ENCODE measurements at places on chromosomes 5 and 9.
A peak's percentile ranks its signal among the peaks of the same experiment; 100 is the strongest.

DNA sequence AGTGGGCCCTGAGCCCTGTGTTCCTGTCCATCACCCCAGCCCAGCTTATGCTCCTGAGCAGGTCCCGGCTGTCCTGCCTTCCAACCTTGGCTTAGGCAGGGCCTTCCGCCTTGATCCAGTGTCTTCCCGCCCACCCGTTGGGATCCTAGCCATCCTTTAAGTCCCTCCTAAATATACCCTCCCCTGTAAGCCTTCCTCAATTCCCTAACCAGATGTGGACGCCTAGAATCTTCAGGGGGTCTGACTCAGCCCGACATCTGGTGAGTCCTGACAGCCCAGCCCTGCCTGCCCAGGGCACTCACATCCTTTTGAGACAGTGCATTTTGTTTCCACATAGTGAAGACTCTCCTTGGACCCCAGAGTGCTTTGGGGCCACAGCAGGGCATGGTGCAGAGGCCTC is 23.7 kb downstream of the SLC6A7 start:
- no peak for DNase-seq

GRCh38 chr5:92402045-92402444 is 1018.9 kb upstream of the ARRDC3 start:
- no peak for DNase-seq

DNA sequence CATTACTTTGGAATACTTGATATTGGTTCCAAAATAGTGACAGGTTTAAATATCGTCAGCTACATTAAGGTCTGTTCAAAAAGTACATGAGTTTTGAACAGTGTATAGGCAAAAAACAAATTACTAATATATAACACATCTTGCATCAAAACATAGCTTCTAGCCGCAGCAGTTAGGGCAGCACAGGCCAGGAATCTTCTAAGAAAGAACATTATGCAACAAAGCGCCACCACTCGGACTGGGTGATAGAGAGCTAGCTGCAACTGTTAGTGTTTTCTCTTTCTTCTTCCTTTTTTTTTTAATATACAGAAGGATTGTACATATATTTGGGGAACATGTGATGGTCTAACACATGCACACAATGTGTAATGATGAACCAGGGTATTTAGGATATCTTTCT is 504.5 kb downstream of the NR2F1-AS1 start:
- no peak for DNase-seq

- DNase-seq = no peak
These were observed 37.7 kb downstream of the LAMC3 start for GRCh38 chr9:131046581-131047202.

DNA sequence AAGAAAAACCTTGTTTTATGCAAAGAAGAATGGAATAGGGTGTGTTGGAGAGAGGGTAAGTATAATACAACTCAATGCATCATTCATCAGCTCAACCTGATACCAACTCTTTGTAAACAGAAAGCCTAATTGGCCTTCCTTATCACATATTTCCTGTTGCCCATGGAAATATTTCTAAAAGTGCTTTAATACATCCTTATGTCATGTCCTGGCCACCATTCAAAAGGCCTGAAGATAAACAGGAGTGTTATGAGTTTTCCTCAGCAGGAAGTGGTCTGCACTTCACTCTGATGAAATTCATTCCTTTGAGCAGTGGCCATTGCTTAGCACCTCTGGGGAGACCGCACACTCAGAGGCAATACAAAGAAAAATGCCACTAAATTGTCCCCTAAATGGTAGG is 511.2 kb downstream of the SEMA5A start:
- no peak for DNase-seq

- DNase-seq = no peak
These were observed 35.1 kb upstream of the FREM1 start for GRCh38 chr9:14945351-14945750.

DNA sequence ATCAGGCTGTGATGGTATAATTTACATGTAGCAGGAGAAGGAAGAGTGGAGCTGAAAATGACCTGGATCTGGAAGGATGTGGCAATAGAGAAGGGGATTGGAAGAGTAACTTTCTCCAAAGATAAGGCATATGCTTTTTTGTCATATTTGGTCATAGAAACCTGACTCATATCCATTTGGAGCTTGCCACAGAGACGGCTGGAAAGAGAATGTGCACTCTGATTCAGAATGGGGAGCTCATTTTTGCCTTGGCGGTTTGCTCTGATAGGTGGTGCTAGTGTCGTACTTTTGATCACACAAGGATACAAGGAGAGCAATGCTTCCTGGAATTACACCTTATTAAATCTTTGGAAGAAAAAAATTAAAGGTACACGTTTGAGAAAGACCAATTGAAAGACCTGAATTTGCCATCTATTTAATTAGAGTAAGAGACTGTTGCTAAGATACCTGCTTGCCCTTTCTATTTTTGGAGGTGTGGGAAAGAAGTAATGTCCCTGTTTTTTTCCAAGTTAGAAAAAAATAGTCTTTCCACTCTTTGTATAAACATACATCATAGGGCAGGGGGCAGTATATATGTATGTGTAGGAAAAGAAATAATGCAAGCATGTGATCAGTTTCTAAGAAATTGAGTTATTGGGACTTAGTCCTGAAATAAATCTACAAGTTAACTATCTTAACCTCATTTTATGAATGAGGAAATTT is 5.4 kb downstream of the LSM11 start:
- DNase-seq = no peak

DNA sequence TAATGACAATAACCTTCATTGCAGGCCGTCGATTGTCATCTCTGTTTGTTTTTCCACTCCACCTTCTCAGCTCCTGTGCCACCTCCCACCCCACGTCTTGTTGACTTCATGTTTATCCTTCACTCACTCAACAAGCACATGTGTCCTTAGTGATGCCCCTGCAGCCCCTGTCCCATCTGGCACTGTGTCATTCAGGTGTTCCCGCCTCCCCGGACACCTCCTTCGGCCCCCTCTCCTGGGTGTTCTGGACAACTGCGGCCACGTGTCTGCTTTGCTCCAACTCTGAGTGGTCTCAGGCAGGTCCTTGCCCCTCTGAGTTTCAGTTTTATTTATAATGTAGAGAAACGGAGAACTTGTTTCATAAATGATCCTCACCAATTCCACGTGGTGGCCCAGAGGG is 91.0 kb upstream of the COL5A1 start:
- no peak for DNase-seq

DNA sequence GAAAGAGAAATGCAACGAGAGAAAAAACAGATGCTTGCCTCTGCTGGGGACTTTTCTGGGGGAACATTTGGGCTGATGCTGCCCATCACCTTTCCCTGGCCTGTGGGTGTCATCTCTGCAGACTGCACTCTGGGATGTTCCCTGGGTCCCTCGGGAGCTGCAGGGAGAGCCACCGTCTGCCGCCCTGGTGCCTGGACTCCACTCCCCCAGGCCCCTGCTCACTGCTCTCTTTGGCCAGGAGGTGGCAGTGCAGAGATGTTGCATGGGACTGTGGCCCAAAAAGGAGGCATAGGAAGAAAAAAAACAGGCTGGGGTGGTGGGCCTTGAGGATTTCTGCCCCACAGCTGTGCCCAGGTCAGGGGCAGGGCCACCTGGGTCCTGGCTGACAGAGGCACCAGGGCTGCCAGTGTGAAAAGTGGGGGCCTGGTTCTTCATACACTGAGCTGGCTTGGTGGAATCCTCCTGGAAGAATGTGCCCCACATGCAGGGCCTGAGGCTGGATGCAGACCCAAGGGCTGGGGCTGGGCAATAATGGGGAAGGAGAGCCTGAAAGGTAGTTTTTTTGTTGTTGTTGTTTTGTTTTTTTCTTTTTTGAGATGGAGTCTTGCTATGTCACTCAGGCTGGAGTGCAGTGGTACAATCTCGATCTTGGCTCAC is 353.6 kb downstream of the SLIT3 start:
- DNase-seq = no peak

GRCh38 chr5:149416987-149417710 is 38.1 kb upstream of the IL17B start:
- DNase-seq = peak; percentile 68

DNA sequence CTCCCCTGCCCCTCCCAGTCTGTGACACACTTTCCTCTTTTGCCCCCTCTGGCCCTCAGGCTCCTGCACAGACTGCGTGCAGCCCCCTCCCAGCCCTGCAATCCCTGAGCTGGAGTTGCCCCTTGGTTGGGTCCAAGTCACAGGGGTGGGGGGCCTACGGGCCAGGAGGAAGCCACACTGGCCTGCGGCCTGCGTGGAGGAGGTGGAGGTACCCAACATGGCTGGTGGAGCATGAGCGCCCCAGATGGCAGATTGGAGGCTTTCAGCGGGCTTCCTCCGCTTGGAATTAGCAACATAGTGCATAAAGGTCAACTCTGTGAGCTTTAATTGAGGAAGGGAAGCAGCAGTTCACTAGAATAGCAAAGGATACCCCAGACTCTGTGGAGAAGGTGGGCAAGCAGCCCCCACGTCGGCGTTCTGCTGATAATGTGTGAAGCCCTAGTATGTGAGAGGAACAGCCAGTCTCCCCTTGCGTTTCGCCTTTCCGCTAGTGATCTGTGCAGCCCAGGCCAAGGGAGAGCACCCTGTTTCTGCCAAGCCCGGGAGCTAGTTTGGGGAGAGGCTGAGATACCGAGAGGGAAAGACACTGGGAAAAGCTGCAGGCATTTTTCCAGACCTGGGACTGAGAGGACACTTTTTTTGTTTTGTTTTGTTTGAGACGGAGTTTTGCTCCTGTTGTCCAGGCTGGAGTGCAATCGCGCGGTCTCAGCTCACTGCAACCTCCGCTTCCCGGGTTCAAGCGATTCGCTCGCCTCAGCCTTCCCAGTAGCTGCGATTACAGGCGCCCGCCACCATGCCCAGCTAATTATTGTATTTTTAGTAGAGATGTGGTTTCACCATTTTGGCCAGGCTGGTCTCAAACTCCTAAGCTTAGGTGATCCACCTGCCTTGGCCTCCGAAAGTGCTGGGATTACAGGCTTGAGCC is 35.3 kb upstream of the MACIR start:
- DNase-seq = no peak

- DNase-seq = no peak
These were observed 45.6 kb downstream of the NKD2 start for GRCh38 chr5:1054018-1054798.

- no peak for DNase-seq
These were observed 79.5 kb downstream of the SEMA4D start for GRCh38 chr9:89418474-89418845.

DNA sequence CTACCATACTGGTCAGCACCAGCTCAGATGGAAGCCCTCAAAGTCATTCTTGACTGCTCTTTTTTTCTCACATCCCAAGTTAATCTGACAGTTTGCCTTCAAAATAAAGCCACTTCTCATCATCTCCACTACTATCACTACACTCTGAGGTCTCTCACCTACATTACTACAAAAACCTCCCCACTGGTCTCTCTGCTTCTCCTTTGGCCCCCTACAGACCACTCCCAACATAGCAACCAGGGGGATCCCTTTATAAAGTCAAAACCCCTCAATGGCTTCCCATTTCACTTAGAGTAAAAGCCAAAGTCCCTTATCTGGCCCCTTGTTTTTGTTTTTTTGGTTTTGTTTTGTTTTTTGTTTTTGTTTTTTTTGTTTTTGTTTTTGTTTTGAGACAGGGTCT is 4.6 kb downstream of the ARAP3 start:
- DNase-seq = no peak

GRCh38 chr5:175382171-175382570 is 61.8 kb downstream of the DRD1 start:
- DNase-seq = no peak

GRCh38 chr5:167573370-167574127 is 717.9 kb upstream of the WWC1 start:
- peak; percentile 41 for DNase-seq

DNA sequence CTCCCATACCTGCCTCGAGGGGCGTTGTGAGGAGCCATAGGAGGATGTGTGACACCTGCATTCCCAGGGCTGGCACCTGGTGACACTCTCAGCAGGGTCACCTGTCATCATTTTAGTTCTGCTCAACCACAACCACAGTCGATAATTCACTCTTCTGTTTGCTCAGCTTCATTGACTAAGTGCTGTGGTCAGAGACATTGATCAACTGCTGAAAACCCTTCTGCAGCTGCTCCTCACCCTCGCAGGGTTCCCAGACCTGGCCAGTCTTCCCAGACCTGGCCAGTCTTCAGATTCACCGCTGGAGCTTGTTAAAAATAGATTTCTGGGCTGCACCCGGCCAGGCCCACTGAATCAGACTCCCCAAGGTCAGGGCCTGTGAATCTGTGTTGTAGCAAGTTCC is 92.8 kb downstream of the MVB12B start:
- no peak for DNase-seq

GRCh38 chr5:38789134-38789533 is 56.7 kb upstream of the OSMR start:
- DNase-seq = no peak

- DNase-seq = no peak
These were observed 39.5 kb downstream of the ADAMTS16 start for GRCh38 chr5:5179597-5179996.

- DNase-seq = no peak
These were observed 15.6 kb upstream of the CARD19 start for GRCh38 chr9:93080406-93080805.

DNA sequence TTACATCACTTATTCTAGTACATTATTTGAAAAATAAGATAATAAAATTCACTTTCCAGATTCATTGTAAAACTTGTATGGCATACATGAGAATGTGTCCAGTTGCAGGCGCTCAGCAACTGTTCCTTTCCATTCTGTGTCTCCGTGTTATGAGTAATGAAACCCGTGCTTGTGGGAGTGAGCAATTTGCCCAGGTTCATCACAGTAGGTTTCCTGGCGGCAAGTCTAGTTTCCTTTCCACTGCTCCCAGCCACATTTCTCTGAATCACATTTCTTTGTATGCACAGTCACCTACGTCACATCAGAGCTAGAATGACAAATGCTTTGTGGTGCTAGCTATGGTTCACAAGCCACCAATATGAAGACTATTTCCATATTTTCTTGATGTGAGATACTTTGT is 39.9 kb downstream of the MOCS2 start:
- DNase-seq = no peak

- no peak for DNase-seq
These were observed 313.0 kb upstream of the NREP start for GRCh38 chr5:112070022-112070421.

DNA sequence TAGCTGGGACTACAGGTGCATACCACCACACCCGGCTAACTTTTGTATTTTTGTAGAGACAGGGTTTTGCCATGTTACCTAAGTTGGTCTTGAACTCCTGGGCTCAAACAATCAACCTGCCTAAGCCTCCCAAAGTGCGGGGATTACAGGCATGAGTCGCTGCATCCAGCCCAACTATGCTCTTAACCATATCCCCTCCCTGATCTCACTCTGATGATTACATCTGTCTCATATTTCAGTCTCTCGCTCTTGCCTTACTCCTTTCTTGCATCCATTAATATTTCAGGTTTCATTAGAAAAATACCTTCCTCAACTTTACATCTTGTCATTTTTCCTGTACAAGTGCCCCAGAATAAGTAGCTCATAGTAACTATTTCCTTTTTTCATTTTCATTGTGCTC is 61.0 kb upstream of the BASP1 start:
- DNase-seq = no peak

DNA sequence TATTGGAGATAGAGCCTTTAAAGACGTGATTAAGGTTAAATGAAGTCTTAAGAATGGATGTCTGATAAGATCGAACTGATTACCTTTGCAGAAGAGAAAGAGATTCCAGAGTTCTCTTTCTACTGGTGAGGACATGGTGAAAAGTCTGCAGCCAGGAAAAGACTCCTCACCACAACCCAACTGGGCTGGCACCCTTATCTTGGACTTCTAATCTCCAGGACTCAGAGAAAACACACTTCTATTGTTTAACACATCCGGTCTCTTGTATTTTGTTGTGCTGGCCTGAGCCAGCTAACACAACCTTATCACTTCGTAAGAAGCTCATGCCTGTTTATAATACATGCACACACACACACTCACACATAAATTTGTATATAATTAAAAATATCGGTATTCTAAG is 489.1 kb downstream of the PRDM9 start:
- DNase-seq = no peak

GRCh38 chr5:107268241-107268640 is 402.5 kb downstream of the EFNA5 start:
- no peak for DNase-seq
